GM23248 (cell line): ENCODE measurements at places on chromosomes 4 and X.

DNA sequence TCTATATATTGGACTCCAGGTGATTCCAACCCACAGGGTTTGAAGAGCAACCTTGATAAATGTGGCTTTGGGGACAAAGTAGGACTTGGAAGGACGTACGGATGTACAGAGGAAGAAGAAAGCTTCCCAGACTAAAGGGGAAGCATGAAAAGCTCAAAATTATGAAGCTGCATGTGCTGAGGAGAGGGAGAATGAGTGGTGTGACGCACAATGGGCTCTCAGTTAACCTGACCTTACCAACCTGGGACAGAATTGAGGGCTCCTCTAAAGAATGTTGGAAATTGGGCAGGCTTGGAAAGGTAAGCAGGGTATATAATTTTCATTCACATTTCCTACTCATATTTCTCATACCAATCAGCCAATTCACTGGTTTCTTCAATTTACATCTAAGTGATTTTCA, 10.5 kb upstream of the TIGD2 start:
- DNase-seq: no peak

DNA sequence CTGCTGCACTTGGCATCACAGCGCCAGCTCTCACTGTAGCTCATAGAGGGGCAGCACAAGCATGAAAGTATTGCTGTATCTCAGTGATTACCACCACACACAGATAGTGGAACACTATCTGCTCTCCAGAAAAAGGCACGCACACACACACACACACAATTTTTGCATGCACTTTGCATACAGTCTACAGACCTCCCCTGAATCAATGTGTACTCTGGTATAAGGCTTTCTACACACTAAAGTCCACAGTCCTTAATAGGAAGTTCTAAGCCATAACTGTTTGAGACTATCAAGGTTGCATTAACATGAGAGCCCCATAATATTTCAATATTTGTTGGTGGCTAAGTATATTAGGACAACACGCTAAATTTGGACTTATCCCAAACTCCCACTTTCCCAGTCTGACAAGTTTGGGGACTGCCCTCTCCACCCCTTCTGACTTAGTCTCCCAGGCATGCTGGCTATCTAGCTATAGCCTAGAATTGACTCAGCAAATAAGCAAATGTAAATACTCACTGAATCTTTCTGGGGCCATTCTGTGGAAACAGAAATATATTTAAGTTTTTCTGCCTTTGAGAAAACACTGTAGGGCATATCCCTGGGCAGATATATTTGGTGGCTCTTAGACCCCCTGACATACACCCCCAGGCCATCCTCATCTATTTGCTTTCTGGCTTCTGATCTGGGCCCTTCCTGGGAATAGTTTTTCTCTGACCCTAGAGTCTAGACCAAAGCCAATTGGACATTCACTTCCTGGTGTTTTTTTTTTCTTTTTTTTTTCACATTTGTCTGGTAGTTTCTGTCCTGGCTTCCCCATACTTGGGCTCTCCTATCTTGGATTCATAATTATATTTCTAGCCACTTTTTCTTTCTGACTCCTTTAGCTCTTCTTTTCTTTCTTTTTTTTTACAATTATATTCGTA, 36.4 kb upstream of the CT47C1 start:
- DNase-seq: peak; percentile 34

DNA sequence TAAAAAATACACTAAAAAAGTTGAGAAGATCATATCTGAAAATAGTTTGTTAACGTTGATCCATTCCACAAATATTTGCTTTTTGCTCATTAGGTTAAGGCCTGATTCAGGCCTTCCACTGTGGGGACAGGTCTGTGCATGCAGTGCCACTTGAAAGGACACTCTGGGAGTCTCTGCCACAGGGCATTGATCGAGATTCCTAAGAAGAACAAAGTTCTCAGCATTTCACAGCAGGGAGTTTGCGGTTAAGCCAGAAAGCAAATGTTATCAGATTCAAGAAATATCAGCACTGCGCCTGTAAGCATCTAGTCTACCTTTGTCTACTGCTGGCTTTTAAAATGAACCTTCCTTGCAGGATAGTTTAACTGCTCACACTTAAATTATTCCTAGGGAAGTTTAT, 62.2 kb upstream of the TNIP3 start:
- DNase-seq: no peak

- peak; percentile 57 for DNase-seq
Measured at GRCh38 chr4:169620880-169621248, 486 bp downstream of the CLCN3 start.

DNA sequence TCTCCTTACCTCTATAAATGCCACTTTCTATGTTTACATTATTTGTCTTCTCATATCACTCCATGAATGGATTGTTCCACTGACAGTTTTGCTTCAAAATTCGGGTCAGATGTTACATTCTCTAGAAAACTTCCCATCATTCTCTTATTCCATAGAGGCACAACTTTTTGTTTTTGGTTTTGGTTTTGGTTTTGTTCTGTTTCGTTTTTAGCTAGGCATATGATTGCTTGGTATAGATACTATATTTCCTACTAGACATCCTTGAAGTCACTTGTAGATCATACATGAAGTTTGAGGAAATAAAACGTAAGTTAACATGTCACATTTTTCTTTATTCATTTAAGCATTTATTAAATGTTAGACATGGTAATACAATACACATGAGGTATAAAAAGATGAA, 961.0 kb downstream of the PCDH18 start:
- no peak for DNase-seq

- DNase-seq: no peak
Measured at GRCh38 chrX:100408713-100409609, 1.1 kb downstream of the PCDH19 start.
